ENCODE measurements at places on chromosomes 7 and 10.
A peak's percentile ranks its signal among the peaks of the same experiment; 100 is the strongest.

DNA sequence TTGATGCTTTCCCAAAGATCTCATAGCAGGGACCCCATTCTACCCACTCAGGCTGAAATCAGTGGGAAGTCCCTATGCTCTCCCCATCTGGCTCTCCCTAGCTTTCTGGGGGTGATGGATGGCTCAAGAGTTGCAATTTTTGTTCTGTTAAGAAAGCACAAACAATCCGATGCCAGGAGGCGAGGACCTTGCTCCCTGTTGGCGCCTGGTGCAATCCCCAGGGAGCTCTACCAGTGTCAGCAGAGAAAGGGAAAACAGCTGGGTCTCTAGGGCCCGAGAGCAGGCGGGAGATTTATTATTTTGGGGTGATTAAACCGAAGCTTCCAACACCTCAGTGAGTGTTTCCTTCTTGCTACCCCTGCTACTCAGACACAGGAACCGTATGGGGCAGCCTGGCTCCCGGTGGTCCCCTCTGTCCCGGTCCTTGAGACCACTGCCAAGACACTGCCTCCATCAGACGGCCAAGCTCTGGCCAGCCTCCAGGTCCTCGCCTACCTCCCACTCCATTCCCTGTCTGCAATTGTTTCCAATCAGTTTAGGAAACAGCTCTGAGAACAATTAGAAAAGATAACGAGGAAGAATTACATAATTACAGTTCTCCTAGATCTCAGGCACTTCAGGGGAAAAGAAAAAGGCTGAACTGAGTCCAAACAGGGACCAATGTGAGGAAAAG lies 147.9 kb downstream of the PLXNA4 start:
- no peak for DNase-seq

DNA sequence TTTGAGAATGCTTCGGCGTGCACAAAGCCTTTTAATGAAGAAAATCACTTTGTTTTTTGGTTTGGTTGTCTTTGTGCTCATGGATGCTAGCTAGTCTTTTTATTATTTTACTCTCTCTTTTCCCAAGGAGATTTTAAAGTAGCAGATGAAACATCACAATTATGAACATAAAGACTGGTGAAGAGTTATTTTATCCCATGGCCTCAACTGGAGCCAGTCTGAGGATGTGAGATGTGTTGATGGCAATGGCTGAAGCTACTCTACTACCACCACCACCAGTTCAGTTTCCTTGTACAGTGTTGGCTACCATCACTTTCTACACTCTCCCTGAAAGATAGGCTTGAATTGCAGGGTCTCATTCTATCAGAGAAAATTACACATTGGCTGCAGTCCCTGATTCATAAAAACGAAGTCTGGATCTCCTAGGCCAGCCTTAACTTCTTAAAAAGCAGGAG lies 494 bp upstream of the HERC4 start:
- no peak for DNase-seq

DNA sequence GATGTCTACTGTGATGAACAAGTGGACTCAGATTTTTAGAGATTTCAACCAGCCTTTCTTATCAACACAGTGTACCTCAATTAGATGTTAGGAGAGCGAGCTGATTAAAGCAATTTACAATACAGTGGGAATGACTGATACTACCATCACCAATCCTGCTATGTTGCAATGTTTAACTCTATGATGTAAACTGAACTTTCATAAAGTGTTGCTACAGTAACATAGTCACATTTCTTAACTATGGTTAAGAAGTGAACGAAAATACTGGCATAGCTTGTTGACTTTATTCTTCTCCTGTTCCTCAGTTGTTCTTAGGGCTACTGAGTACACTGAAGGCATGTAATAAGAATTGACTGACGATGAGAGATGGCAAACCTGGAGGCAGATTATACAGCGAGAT lies 139.8 kb downstream of the MYOF start:
- no peak for DNase-seq

DNA sequence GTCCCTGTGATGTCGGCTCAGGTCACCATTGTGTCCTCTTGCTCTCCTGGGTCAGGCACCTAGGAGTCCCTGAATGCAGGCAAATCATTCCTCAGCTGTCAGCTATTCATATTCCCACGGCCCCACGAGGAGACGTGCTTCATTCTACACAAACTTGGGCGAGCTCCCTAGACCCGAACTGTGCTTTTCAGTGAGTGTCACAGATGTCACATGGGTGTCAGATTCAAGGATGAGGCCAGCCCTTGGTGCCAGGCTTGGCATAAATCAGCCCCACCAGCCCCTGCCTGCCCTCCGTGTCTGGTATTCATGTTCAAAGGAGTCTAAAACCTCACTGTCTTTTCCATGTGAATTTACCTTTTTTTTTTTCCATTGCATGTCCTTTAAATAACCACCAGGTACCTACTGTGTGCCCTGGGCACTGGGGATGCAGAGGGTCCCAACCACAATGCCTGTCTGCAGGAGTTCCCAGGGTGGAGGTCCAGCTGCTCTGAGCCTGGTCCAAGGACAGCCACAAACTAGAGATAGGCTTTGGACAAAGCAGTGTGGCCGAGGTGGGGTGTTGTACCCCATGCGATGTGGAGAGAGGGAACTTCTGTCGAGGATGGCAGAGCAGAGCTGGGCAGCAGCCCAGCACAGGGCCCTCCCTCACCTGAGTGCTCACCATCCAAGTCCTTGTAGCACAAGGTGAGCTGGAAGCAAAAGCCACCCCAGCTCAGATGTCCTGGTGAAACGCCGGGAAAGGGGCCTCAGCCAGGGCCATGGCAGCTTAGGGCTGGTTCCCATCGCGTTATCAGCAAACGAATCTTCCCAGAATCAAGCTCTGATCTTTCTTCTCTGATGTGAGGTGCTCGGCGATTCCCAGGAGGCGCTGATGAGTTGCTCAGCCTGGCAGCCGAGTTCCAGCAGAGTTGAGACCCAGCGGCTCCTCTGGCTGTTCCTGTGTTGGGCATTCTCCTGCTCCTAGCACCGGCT lies 611.9 kb downstream of the PTPRN2 start:
- no peak for DNase-seq

- no peak for DNase-seq
Measured at GRCh38 chr10:26214004-26214403, 2.6 kb upstream of the GAD2 start.

GRCh38 chr10:6018422-6018821 lies 41.1 kb upstream of the IL15RA start:
- DNase-seq, result no peak

DNA sequence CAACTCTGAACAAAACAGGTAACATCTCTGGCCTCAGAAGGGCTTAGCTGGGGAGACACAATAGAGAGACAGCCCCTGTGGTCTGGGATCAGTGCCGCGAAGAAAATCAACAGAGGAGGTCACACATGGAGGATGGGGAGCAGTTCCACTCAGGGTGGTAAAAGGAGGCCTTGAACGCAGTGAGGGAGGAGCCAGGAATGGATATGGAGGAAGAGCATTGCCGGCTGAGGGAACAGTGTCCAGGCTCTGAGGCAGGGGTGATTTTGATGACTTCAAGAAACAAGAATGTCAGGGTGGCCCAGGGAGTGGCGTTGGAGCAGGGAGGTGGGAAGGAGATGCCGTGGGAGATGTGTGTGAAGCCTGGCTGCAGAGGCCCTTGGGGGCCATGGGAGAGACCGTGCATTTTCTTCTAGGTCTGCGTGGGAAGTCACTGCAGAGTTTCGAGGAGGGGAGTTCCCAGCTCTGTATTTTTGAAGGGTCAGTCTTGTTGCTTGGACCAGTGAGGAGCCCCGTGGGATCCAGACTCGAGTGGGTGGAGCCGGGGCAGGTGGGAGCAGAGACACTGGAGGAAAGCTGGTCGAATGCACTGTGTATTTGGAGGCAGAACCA lies 35.7 kb upstream of the SH2D4B start:
- DNase-seq, result peak; percentile 66

DNA sequence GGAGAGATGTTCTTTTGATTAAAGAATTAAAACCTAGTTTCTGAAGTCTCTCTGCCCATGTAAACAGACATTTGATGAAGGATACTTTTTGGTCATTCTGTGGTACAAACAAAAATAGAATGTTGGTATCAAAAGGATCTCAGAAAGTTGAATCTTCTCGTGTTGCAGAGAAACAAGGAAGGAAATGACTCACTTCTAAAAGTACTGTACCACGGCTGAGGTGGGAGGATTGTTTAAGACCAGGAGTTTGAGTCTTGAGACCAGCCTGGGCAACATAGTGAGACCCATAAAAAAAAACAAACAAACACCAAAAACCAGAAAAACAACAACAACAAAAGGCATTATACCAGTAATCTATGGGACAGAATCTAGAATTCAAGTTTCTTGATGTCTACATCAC lies 69.7 kb downstream of the PRSS58 start:
- DNase-seq, result no peak

DNA sequence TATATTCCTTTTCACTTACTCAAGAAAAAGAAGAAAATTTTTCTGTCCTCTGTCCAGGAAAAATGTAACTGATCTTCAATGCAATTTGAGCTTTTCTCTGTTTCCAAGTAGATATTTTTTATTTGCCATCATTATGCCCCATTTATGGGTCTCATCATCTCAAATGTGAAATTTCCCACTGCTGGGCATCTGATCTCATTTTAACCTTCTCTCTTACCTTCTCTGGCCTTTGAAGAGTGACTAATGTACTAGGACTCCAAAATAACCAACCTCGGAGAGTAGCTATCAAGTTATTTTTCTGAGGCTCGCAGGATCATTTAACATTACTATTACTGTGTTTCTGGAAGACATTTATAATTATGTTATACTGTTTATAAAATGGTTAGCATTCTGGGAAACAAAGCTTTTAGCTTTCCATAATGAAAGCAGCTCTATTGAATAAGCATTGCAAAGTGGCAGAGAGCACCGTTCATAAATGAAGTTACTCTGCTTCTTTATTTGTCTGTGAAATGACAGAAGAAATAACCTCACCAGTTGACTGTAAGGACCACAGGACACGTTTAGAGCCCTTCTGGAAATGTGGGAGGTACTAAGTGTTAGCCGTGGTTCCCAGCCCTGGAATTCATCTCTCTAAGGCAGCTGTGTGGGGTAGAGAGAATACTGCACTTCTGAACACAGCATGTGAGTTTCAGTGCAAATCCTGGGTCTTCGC lies 33.3 kb upstream of the NMT2 start:
- peak; percentile 83 for DNase-seq

- peak; percentile 1 for DNase-seq
Measured at GRCh38 chr10:25758041-25758457, 176.0 kb upstream of the MYO3A start.

- no peak for DNase-seq
Measured at GRCh38 chr10:129104266-129105045, 362.6 kb upstream of the MGMT start.

DNA sequence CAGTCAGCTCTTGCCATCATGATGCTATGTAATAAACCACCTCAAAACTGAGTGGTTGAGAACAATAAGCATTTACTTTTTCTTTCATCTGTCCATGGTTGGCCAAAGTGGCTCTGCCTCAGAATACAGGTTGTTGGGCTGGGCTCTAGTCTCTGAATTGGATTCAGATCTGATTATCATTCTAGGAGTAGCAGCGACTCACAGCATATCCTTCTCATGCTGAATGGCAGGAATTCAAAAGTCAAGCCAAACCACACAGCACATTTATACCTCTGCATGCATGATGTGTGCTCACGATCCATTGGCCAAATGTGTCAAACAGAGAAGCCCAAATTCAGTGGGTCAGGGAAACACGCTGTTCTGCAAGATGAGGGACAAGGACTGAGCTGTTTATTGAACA lies 13.6 kb upstream of the GALNT11 start:
- DNase-seq, result no peak

DNA sequence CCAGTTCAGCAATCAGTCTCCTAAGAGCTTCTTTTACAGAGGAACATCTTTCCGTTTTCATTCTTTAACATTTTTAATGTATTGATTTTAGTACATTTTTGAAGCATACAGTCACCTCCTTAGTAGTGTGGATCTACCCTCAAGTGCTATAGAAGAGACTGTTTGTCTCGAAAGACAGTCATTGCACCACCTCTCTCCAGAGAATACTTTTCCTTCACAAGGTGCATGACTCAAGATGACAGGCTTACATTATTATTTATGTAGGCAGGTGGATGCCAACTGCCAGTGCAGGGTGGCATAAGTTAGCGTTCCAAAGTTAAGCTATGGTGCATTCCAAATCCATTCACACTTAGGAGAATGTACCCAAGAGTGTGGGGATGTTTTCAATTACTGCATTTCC lies 71.8 kb downstream of the ZEB1 start:
- no peak for DNase-seq

Data from EL (cell line).